ENCODE measurements at places on chromosomes 7 and 10.
A peak's percentile ranks its signal among the peaks of the same experiment; 100 is the strongest.

GRCh38 chr7:140621401-140622021 is 19.1 kb downstream of the DENND2A start:
- DNase-seq = no peak

DNA sequence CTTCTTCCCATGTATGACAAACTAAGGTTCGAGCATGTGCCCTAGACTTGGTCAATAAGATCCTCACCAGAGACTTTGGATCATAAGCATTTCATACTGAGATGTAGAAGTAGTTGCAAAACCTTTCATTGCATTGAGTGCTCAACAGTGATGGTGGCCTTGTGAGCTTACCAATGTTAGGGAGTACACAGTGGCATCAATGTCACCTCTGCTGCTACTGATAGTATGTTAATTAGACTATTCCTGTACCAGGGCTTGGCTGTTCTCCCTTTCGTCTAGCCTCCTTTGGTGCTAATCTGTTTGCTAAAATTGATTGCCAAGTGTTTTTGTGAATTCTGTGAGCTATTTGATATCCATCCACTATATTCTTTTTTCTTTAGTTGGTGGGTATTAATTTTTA is 264.5 kb upstream of the SEMA3C start:
- no peak for DNase-seq

- DNase-seq = no peak
Measured at GRCh38 chr10:77770868-77771175, 133.2 kb upstream of the KCNMA1 start.

DNA sequence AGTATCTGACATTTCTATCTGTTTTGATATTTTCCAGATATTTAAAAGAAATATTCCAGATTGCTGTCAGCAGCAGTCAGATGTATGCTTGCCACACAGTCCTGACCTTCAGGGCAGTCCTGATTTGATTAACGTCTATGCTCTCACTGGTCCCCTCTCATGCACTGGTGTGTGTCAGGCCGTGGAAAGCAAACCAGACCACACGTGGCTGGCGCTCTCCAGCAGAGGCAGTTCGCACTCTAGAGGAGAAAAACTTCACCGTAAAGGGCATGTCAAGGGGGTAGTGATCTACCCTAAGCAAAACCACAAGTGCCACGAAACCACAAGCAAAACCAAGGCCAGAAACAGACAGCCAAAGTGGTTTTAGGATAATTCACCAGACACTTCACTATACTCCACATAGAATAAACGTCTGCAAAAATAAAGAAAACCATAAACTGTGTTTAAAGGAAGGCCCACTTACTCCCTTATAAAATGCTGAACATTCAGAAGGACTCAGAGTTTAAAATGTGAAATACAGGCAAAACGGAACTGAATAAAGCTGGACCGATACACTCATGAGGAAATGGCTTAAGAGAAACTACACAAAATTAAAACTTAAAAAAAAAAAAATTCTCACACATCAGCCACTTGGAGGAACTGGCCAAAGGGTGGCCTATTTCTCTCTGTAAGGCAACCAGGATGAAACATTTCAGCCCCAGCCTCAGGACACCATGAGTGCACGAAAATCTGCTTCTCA is 26.4 kb downstream of the PARP12 start:
- DNase-seq = no peak

DNA sequence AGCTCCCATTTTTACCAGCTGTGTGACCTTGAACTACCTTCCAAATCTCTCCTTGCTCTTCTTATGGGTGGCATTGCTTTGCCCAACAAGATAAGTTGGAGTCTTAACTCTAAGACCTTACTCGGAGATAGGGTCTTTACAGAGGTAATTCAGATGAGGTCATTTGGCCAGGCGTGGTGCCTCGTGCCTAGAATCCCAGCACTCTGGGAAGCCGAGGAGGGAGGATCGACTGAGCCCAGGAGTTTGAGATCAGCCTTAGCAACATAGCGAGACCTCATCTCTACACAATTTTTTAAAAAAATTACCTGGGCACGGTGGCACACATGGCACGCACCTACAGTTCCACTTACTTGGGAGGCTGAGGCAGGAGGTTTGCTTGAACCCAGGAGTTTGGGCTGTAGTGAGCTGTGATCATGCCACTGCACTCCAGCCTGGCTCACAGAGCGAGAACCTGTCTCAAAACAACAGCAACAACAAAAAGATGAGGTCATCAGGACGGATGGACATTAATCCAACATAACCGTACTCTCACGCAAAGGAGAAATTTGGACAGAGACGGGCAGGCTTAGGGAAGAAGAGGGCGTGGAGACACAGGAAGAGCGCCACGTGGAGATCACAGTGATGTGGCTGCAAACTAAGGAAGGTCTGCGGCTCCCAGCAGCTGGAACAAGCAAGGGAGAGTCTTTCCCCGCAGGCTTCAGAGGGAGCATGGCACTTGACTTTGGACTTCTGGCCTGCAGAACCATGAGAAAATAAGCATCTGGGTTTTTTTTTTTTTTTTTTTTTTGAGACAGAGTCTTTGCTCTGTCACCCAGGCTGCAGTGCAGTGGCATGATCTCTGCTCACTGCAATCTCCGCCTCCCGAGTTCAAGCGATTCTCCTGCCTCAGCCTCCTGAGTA is 122.3 kb upstream of the CARD11 start:
- DNase-seq = no peak

DNA sequence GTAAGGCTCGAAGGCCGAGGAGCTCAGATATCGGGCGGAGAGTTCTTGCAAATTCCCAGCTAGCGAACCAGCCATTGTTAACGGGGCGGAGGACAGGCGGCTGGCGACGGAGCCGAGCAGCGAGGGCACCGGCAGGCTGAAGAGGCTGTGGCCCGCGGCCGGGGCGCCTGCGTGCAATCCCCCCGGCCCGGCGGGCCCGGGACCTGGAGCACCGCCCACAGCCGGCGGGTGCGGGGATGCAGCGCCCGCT is 4.1 kb downstream of the VAX1 start:
- DNase-seq = peak; percentile 42

DNA sequence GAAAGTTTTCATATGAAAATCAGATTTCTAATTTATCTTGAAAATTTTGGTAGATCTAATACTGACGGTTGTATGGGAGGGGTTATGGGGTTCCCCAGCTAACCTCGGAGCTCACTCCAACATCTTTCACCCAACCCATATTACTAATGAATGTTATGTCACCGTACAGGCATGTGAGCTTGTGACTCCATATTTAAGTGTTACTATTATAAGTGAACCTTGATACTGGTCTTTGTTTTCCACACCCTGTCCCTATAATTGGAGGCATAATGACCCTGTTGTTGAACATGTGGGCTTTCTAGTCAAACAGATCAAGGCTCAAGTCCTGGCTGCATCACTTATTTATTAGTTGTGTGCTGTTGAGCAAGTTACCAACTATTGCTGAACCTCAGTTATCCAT is 27.2 kb downstream of the WDFY4 start:
- DNase-seq = no peak

DNA sequence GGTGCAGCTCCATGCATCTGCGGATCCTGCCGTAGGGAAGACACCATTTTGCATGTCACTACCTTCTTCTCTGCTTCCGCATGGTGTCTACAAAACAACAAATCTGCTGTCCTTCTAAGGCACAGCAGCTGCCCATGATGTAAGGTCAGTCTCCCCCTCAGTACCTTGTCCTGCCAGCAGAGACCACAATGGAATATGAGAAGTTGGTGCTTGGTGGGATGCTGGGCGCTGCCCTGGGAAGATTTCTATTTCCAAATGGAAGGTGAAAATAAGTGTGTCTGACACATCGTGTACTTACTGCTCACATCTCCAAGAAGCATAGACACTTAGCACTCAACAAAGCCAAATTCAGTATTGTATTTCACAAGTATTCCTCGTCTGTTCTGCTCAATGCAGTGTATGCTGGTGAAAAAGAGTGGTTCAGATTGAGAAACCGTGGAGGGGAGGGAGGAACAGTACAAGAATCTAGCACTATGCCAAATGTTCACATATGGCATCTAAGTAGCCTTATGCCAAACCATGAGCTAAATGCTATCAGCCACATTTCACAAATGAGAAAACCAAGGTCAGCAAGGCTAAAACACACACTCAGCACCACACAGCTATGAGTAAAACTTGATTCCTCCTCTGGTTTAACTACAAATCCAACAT is 95.0 kb downstream of the GRB10 start:
- no peak for DNase-seq
